Fibroblast of the aortic adventitia (primary cell): ENCODE measurements at places on chromosomes 13 and 19. TPM values are rescaled to one million over a fixed set of nuclear protein-coding genes. Genes with fewer than 3 reads are reported as not detected.

Gene FSD1
- 6.3 and 7.5 TPM in 2 replicates for total RNA-seq

Gene DACT3
- 5.1 and 17.5 TPM in 2 replicates for total RNA-seq

Gene SYDE1
- total RNA-seq = 36.2 and 46.9 TPM in 2 replicates

Gene EFNA2
- not detected in 2 replicates for total RNA-seq

Gene IL4I1
- 1.1 TPM in 1 of 2 replicates, not detected in the other for total RNA-seq

Gene FAM216B
- 0.25 TPM in 1 of 2 replicates, not detected in the other for total RNA-seq

Gene NPHS1
- total RNA-seq = not detected in 2 replicates

Gene ZNF536
- total RNA-seq = 0.33 and 0.90 TPM in 2 replicates

Gene SPACA4
- total RNA-seq = not detected in 2 replicates

Gene MATK
- not detected in 2 replicates for total RNA-seq

Gene PRR36
- total RNA-seq = 0.09 and 0.90 TPM in 2 replicates

Gene ZNF765
- total RNA-seq = 3.9 and 11.5 TPM in 2 replicates

Gene PEAK3
- total RNA-seq = not detected in 2 replicates

Gene CCDC169
- 2.4 and 4.1 TPM in 2 replicates for total RNA-seq

Gene PSG3
- total RNA-seq = not detected in 2 replicates

Gene LYL1
- 0.63 and 1.4 TPM in 2 replicates for total RNA-seq

Gene NLRP13
- not detected in 2 replicates for total RNA-seq

Gene SIGLECL1
- not detected in 2 replicates for total RNA-seq

Gene MAMSTR
- total RNA-seq = 2.5 and 8.0 TPM in 2 replicates

Gene LGALS4
- 0.82 TPM in 1 of 2 replicates, not detected in the other for total RNA-seq

Gene NLRP11
- total RNA-seq = not detected in 2 replicates

Gene SYNE4
- total RNA-seq = not detected in 2 replicates

Gene TEX29
- total RNA-seq = not detected in 2 replicates

Gene SLC25A41
- total RNA-seq = not detected in 2 replicates

Gene UNC13A
- 0.27 and 0.49 TPM in 2 replicates for total RNA-seq

Gene UBE2L5
- under 0.01 TPM in 1 of 2 replicates, not detected in the other for total RNA-seq

Gene GRIK5
- 0.08 and 0.18 TPM in 2 replicates for total RNA-seq

Gene LILRB3
- not detected in 2 replicates for total RNA-seq

Gene GSX1
- not detected in 2 replicates for total RNA-seq

Gene UQCRFS1
- total RNA-seq = 26.9 and 46.4 TPM in 2 replicates

Gene SOX1
- not detected in 2 replicates for total RNA-seq

Gene DUS3L
- total RNA-seq = 16.9 and 82.9 TPM in 2 replicates

Gene ZNF567
- total RNA-seq = 5.0 and 6.6 TPM in 2 replicates

Gene ZGLP1
- 0.16 and 0.63 TPM in 2 replicates for total RNA-seq
